Vagina (tissue), 2 donors: ENCODE measurements at places on chromosomes 6 and 20. TPM values are rescaled to one million over a fixed set of nuclear protein-coding genes. Genes with fewer than 3 reads are reported as not detected.

KIF25 gene
- total RNA-seq: not detected

HUS1B gene
- total RNA-seq: 0.98 TPM

TPD52L1 gene
- 85.0 TPM for total RNA-seq

HIVEP2 gene
- total RNA-seq: 24.6 TPM

PACRG gene
- not detected for total RNA-seq

COL9A1 gene
- total RNA-seq: 1.7 TPM

ZFP64 gene
- total RNA-seq: 18.4 TPM

DCDC2 gene
- total RNA-seq: not detected

APOM gene
- total RNA-seq: not detected

CST5 gene
- not detected for total RNA-seq

SLC17A3 gene
- not detected for total RNA-seq

FAM184A gene
- 3.4 TPM for total RNA-seq

BPIFB4 gene
- not detected for total RNA-seq

DNA sequence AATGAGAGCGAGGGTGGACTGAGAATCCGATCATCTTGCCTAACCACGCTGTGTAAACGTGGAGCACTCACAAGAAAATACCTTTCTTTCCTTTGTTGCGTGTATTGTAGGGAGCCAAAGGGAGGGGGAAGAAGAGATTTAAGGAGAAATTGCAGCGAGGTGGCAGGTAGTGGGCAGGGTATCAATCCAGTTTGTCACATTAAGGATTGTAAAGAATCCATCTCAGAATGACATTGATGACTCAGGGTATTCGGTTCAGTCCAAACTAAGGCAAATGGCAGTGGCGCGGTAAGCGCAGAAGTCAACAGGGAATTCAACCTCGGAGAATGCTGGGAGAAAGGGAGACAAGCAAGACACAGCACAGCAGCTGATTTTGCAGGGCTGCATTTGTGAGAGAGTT, 146.2 kb downstream of the ID4 start:
- no peak for DNase-seq
- no peak overlapping the region for H3K4me3 ChIP-seq
- no peaks in the 10 kb centered on the region for H3K4me1 ChIP-seq
- no peaks in the 10 kb centered on the region for H3K36me3 ChIP-seq
- H3K27me3 ChIP-seq: no peaks in the 10 kb centered on the region

- no peaks in the 10 kb centered on the region for H3K36me3 ChIP-seq
- H3K4me1 ChIP-seq: peaks cover 19% of the 10 kb centered on the region
- DNase-seq: no peak
- no peak overlapping the region for H3K4me3 ChIP-seq
Observed at GRCh38 chr20:59837623-59838394, 95.6 kb downstream of the SYCP2 start.

DNA sequence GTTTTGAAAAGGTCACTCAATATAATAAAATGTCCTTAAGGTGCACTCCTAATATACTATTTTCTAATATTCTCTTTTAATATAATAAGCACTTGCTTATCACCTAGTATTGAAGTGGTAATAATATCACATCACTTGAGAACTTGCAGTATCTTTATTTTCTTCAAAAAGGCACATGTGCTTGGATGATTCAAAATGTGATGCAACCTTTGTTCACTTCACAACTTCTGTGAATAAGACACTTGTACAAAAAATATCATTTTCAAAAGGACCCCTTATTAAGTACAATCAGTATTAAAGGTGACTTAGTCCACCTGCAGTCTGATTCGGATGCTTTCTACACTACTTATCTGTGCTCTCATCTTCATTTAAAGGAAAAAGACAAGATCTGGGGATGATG, 3.4 kb downstream of the PRELID3B start:
- H3K27ac ChIP-seq: no peak overlapping the region
- H3K27me3 ChIP-seq: no peaks in the 10 kb centered on the region
- H3K4me3 ChIP-seq: no peak overlapping the region
- peaks cover 33% of the 10 kb centered on the region for H3K4me1 ChIP-seq
- peaks cover 39% of the 10 kb centered on the region for H3K36me3 ChIP-seq
- no peak for DNase-seq

GRCh38 chr6:69775941-69776340, 20.9 kb downstream of the LMBRD1 start:
- no peak for DNase-seq
- H3K4me1 ChIP-seq: no peaks in the 10 kb centered on the region
- no peak overlapping the region for H3K27ac ChIP-seq
- no peak overlapping the region for H3K4me3 ChIP-seq
- no peaks in the 10 kb centered on the region for H3K27me3 ChIP-seq

- no peak overlapping the region for H3K27ac ChIP-seq
- no peak for DNase-seq
- H3K4me1 ChIP-seq: no peaks in the 10 kb centered on the region
- no peak overlapping the region for H3K4me3 ChIP-seq
- no peaks in the 10 kb centered on the region for H3K27me3 ChIP-seq
- no peaks in the 10 kb centered on the region for H3K36me3 ChIP-seq
Observed at GRCh38 chr20:40156600-40157317, 532.3 kb downstream of the MAFB start.

DNA sequence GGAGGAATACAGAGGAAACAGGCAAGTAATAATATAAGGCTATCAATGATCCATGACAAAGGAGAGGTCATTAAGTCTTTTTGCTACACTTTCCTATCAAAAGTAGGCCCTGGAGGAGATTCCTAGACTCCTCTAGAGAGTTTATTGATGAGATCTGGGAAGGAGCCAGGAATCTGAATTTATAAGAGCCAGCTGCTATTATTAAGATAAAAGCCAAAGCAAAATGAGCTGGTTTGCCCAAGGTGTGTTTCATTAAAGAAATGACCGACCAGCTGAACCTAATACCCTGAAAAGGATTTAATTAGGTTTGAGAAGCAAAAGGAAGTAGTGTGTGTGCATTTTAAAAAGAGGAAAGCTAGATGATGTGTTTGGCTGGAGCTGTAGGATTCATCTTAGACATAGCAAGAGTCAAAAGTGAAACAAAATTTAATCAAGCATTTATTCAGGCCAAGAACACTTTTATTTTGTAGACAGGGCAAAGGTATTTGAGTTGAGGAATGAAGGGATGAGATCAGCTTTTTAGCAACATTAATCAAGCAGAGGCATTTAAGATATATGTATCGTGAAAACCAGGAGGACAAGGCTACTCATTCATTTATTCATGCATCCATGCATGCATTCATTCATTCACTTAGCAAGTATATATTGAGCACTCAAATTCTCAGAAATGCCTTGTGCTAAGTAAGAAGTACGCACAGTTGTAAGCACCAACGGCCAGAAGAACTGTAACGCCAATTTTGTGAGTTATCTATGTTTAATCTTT, 43.5 kb upstream of the SCAF8 start:
- no peak overlapping the region for H3K27ac ChIP-seq
- H3K27me3 ChIP-seq: no peaks in the 10 kb centered on the region
- H3K36me3 ChIP-seq: no peaks in the 10 kb centered on the region
- peaks cover 5% of the 10 kb centered on the region for H3K4me1 ChIP-seq
- no peak for DNase-seq
- no peak overlapping the region for H3K4me3 ChIP-seq

- no peaks in the 10 kb centered on the region for H3K4me1 ChIP-seq
- H3K27me3 ChIP-seq: no peaks in the 10 kb centered on the region
- H3K36me3 ChIP-seq: no peaks in the 10 kb centered on the region
Observed at GRCh38 chr6:129882510-129883023, 21.5 kb upstream of the TMEM244 start.

DNA sequence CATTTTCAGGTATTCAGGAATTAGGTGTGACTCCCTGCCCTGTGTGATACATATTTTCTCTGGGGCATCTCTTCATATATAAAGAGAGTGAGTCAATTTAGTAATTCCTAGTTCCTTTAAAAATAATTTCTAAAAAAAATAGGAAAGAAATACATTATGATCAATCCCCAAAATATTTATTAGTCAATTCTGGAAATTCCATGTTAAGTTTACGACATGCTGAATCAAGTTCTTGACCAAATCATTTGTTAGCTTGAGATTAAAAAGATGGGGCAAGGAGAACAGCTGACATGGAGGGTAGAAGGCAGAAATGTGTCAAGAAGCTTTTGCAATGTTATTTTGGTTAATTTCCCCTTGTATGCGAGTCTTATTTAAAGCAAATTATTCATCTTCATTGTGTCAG, 22.7 kb upstream of the PRDM1 start:
- no peaks in the 10 kb centered on the region for H3K27me3 ChIP-seq
- no peaks in the 10 kb centered on the region for H3K36me3 ChIP-seq
- DNase-seq: no peak
- H3K27ac ChIP-seq: no peak overlapping the region
- no peak overlapping the region for H3K4me3 ChIP-seq
- H3K4me1 ChIP-seq: no peaks in the 10 kb centered on the region

- H3K4me1 ChIP-seq: no peaks in the 10 kb centered on the region
- no peaks in the 10 kb centered on the region for H3K36me3 ChIP-seq
- H3K27ac ChIP-seq: no peak overlapping the region
- no peak for DNase-seq
Observed at GRCh38 chr6:14630016-14630415, 512.4 kb downstream of the CD83 start.

- no peak for DNase-seq
- no peaks in the 10 kb centered on the region for H3K4me1 ChIP-seq
- no peak overlapping the region for H3K27ac ChIP-seq
- H3K4me3 ChIP-seq: no peak overlapping the region
- H3K27me3 ChIP-seq: no peaks in the 10 kb centered on the region
Observed at GRCh38 chr20:9062066-9062465, 6.8 kb upstream of the PLCB4 start.

- H3K4me3 ChIP-seq: no peak overlapping the region
- no peaks in the 10 kb centered on the region for H3K27me3 ChIP-seq
- H3K4me1 ChIP-seq: no peaks in the 10 kb centered on the region
- no peaks in the 10 kb centered on the region for H3K36me3 ChIP-seq
Observed at GRCh38 chr6:114068771-114069170, 97.8 kb upstream of the HDAC2 start.

DNA sequence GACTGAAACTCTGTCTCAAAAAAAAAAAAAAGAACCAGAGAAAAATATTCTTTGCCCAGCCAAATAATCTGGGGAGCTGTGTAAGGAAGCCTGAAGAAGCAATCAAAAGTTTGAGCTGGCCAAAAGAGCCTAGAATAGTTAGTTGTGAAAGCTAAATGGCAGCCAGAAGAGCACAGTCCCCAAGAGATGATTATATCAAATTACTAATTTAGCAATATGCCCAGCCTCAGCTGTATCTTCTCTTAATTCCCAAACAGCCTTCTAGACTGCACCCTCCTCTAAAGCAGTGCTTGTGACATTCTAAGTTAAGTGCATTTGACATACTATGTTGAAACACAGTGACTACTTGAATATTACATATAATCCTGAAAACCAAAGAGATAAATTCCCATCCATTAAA, 38.9 kb downstream of the CDK19 start:
- no peaks in the 10 kb centered on the region for H3K36me3 ChIP-seq
- no peak overlapping the region for H3K4me3 ChIP-seq
- peaks cover 4% of the 10 kb centered on the region for H3K4me1 ChIP-seq

GRCh38 chr20:58854638-58855471, 2.3 kb downstream of the GNAS start:
- peak overlapping the region; percentile 21 for H3K4me3 ChIP-seq
- H3K36me3 ChIP-seq: no peaks in the 10 kb centered on the region
- no peak for DNase-seq
- H3K27ac ChIP-seq: no peak overlapping the region
- H3K27me3 ChIP-seq: peaks cover 3% of the 10 kb centered on the region

DNA sequence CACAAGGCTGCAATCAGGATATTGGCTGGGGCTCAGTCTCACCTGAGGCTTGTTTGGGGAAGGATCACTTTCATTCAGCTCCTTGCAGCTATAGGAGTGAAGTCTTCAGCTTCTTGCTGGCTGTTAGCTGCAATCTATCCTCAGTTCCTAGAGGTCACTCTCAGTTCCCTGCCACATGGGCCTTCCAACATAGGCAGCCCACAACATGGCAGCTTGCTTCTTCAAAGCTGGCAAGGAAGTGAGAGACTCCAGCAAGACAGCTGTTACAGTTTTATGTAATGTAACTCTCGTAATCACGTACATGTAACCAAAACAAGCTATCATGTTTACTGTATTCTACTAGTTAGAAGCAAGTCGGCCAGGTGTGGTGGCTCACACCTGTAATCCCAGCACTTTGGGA, 226.9 kb downstream of the CDC5L start:
- H3K36me3 ChIP-seq: no peaks in the 10 kb centered on the region
- H3K4me3 ChIP-seq: no peak overlapping the region
- DNase-seq: no peak
- no peaks in the 10 kb centered on the region for H3K4me1 ChIP-seq

- H3K36me3 ChIP-seq: no peaks in the 10 kb centered on the region
- no peak for DNase-seq
- H3K27me3 ChIP-seq: no peaks in the 10 kb centered on the region
- H3K4me1 ChIP-seq: no peaks in the 10 kb centered on the region
- no peak overlapping the region for H3K27ac ChIP-seq
Observed at GRCh38 chr20:10721137-10721896, 47.5 kb upstream of the JAG1 start.

- DNase-seq: no peak
- H3K4me1 ChIP-seq: peaks cover 26% of the 10 kb centered on the region
- H3K27me3 ChIP-seq: no peaks in the 10 kb centered on the region
- peaks cover 2% of the 10 kb centered on the region for H3K36me3 ChIP-seq
Observed at GRCh38 chr6:143842461-143842901, 657 bp upstream of the LTV1 start.

GRCh38 chr6:42125231-42125630, 17.2 kb downstream of the C6orf132 start:
- H3K4me1 ChIP-seq: peaks cover 40% of the 10 kb centered on the region
- no peaks in the 10 kb centered on the region for H3K36me3 ChIP-seq
- H3K27ac ChIP-seq: peak overlapping the region; percentile 79
- H3K27me3 ChIP-seq: no peaks in the 10 kb centered on the region
- no peak overlapping the region for H3K4me3 ChIP-seq
- DNase-seq: no peak

- H3K4me1 ChIP-seq: no peaks in the 10 kb centered on the region
- no peak for DNase-seq
Observed at GRCh38 chr6:90490030-90490716, 96.7 kb downstream of the MAP3K7 start.

GRCh38 chr6:68071740-68072139, 563.3 kb upstream of the ADGRB3 start:
- H3K27me3 ChIP-seq: no peaks in the 10 kb centered on the region
- no peaks in the 10 kb centered on the region for H3K4me1 ChIP-seq
- no peak overlapping the region for H3K4me3 ChIP-seq
- H3K36me3 ChIP-seq: no peaks in the 10 kb centered on the region
- DNase-seq: no peak

DNA sequence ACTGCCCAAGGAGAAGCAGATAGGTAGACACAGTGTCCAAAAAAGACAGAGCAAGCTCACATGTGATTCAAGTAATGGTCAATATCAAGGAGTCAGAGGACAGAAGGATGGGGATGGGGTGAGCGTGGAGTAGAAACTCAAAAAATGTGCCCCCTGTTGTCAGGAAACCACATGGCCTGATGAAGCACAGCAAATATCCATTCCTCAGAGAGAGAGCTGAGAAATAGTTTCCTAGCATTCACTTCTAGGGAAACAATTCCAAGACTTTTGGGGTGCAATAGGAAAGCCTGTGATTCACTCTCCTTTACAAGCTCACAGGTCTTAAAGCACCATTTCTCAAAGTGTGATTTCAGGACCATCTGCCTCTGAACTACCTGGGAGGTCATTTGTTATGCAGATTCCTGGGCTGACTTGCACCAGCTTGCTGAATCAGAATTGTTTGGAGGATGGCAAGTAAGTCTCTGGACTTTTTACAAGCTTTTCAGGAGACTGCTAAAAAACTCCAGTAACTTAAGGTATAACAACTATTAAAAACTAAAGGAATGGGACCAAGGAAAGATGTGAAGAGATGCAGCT, 432.8 kb downstream of the HDGFL1 start:
- H3K27me3 ChIP-seq: no peaks in the 10 kb centered on the region
- no peak overlapping the region for H3K4me3 ChIP-seq
- H3K36me3 ChIP-seq: no peaks in the 10 kb centered on the region
